Hematopoietic multipotent progenitor cell treated with erythropoietin and hydrocortisone succinate and interleukin-3 and kit ligand, for 8 days (in vitro differentiated cells): ENCODE measurements at places on chromosomes 1 and 21.
A peak's percentile ranks its signal among the peaks of the same experiment; 100 is the strongest.

- DNase-seq = no peak
Measured at GRCh38 chr1:151681923-151682322, 34.7 kb downstream of the CELF3 start.

- no peak for DNase-seq
Measured at GRCh38 chr1:184542291-184542690, 155.5 kb downstream of the C1orf21 start.

- no peak for DNase-seq
Measured at GRCh38 chr1:235491644-235492043, 12.6 kb downstream of the B3GALNT2 start.

- DNase-seq = peak; percentile 31
Measured at GRCh38 chr1:26833432-26834405, 7.2 kb downstream of the ZDHHC18 start.

GRCh38 chr1:85224734-85225623 is 24.2 kb upstream of the SYDE2 start:
- peak; percentile 90 for DNase-seq

GRCh38 chr1:94614996-94615395 is 73.4 kb upstream of the F3 start:
- no peak for DNase-seq

DNA sequence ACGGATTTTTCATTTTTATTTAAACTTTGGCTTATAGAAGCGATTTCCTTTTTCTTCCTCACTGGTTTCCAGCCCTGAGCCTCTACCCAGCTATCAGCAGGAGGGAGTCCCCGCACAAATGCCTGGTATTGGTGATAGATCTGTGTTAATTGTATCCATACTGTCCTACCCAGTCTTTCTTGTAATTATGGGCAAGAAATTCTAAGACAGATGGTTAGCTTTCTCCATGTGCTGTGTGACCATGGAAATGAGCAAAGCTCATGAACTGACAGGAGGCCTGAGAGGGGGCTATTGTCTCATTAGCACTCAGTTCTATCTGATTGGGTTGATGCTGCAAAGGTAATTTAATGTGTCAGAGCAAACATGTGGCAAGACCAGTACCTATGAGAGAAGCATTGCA is 108.1 kb upstream of the IVNS1ABP start:
- no peak for DNase-seq

DNA sequence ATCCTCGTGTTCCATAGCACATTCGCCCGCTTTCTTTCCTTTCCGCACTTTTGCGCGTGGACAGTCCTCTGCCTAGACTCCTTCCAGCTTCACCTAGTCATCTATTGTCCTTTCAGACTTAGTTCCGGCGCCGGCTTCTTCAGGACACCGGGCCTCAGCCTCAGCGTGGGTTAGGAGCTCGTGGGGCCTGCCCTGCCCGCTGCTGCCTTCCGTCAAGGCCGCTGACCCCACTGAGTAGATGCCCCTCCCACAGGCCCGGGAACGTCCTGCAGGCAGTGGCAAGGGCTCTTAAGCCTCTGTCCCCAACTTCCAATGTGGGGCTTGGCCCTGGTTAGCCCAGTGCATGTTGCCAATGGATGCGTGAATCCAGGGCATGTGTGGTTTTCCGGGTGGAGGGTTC is 11.4 kb downstream of the DMRTB1 start:
- no peak for DNase-seq

DNA sequence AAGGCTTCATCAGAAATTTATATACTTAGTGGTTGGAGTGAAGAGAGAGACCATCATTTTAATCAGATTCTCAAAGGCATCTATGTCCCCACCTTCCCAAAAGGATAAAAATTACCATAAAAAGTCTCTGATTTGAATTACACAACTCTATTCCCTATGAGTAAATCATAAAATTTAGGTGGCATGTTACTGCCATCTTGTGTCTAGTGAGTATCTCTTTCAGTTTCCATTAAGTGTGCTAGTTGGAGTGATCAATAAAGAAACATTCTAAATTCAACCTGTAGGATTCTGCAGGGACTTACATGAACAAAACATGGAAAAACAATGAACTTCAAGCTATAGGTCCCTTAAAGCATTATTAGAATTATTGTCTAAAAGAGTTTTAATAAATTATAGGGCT is 655.4 kb downstream of the LTN1 start:
- peak; percentile 58 for DNase-seq

- DNase-seq = no peak
Measured at GRCh38 chr1:205077158-205077933, 6.9 kb downstream of the TMEM81 start.

DNA sequence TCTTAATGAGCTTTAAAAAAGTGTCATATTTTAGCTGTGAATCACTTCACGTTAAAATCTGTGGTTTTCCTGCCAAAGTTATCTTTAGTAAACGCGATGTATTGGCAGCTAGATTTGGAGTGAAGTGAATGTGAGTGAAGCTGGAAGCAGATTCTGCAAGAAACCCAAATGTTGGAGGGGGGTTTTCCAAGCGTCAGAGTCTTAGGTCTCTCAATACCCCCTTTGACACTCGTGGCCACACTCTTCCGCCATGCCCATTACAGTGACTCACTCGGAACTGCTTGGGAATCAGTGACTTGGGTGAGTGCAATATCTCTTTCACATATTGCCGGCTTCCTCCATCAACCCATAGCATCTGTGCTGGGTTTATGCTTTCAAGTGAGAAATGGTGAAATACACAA is 17.5 kb downstream of the B3GALT5 start:
- DNase-seq = no peak

DNA sequence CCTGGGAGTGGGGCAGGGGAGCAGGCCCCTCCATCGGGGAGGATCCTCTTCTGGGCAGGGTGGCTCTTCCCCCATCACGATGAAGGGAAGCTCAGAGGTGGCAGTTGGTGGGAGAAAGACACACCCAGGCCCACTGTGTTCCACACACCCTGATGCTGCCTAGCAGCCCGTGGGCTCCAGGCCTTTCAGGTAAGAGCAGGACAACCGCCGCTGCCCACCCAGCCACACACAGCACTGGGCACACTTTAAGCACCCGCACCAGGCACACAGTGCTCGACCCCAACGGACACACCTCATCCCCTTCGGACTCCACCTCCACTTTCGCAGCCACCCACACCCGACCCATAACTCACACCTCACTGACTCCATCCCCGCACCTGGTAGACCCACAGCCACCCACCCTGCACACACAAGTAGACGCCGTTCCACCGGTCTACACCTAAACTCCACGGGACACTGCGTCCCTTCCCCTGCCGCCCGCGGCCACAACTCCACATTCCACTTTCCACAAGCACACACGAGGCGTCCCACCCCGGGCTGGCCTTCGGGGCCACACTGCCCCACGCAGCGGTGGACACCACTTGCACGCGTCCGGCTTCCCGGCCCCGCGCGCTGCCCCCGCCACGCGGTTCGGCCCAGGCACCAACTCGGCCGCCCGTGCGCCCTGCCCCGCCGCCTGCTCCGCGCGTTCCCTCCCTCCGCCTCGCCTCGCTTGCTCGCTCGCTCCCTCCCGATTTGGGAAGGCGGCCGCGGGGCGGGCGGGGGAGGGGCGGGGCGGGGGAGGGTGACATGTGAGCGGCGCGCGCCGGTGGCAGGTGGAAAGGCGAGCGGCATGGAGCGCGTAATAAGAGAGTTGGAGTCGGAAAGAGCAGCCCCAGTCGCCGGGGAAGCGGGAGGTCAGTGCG is at the start of gene KCNQ4:
Gene KCNQ4 (plus strand): TSS at position 787 of the 905 bp plus-strand sequence. CDS start 307 bp downstream, outside the sequence.
- peak; percentile 53 for DNase-seq

DNA sequence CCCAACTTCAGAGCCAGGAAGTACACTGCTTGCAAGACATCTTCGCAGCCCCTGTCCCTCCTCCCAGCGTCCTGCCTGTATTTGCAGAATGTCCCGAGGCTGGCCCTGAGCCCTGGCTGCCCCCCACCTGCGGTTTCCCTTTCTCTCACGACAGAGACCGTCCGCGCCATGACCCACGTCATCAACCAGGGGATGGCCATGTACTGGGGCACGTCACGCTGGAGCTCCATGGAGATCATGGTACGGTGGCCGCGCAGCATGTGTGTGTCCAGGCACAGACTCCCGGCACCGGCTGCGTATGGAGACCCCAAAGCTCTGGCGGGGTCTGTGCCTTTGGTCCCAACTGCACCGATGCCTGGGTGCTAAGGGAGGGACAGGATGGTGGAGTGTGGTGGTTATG is 48.6 kb downstream of the KCNAB2 start:
- no peak for DNase-seq

GRCh38 chr1:226495716-226496115 is 52.8 kb upstream of the STUM start:
- DNase-seq = no peak

DNA sequence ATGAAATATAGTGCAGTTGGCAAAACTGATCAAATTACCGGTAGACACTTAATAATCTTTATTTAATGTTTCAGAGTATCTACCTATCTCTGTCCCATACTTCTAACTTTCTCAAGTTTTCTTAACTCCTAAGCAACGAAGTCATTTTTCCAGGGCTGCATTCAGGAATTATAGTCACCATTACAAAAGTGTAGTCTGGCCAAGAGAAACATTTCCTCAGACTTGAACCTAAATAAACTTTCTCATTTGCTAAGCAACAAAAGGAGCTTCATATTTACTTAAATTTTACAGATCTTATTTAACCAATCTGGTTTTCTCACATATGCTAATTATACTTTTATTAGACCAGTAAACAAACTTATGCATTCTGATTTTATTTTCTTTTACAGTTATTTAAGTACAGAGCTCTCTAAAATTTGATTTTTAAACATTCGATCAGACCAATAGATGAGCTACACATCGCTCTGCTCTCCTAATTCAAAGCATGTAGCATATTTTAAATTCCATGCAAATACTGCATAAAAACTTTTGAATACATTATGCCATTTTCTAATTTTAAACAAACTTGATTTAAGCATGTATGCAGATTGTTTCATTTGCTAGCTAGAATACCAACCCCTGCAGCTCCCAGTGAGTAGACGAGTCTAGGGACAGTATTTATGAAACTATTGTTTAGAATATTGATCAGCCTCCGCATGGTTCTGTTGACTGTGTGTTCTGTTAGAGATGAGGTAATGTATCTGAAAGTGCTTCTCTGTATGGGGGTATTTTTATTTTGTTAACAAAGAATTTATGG is 201.4 kb downstream of the CHRM3 start:
- DNase-seq = no peak

GRCh38 chr21:37737996-37738395 is 178.3 kb downstream of the KCNJ6 start:
- DNase-seq = no peak
